ENCODE measurements at places on chromosomes 2 and 18. TPM values are rescaled to one million over a fixed set of nuclear protein-coding genes. Genes with fewer than 3 reads are reported as not detected.

DNA sequence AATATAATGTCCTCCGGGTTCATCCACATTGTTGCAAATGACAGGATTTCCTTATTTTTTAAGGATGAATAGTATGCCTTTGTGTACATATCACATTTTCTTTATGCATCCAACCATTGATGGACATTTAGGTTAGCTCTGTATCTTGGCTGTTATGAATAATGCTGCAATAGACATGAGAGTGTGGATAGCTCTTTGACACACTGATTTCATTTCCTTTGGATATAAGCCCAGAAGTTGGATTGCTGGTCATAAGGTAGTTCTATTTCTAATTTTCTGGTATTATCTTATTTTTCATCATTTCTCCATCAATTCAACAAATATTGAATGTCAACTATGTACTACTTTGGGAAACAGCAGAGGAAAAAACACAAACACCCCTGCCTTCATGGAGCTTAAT is 423.3 kb downstream of the MTX2 start:
- no peak for DNase-seq

DNA sequence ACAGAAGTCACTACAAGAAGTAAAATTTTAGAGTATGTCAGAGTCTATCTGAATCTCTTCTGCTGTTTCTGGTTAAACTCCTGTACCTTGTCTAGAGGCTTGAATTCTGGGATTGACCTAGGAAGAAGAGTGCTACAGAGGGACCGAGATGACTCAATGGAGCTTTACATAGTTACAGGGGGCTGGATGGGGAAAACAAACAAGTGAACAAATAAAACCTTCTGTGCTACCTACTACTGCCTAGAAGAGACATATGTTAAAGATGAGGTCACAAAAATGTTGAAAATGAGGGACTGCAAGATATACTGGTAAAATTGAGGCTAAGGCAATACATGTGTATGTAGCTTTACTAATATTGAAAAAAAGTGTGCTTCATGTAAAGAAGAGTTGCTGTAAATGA is 265.4 kb upstream of the TFPI start:
- DNase-seq: no peak

DNA sequence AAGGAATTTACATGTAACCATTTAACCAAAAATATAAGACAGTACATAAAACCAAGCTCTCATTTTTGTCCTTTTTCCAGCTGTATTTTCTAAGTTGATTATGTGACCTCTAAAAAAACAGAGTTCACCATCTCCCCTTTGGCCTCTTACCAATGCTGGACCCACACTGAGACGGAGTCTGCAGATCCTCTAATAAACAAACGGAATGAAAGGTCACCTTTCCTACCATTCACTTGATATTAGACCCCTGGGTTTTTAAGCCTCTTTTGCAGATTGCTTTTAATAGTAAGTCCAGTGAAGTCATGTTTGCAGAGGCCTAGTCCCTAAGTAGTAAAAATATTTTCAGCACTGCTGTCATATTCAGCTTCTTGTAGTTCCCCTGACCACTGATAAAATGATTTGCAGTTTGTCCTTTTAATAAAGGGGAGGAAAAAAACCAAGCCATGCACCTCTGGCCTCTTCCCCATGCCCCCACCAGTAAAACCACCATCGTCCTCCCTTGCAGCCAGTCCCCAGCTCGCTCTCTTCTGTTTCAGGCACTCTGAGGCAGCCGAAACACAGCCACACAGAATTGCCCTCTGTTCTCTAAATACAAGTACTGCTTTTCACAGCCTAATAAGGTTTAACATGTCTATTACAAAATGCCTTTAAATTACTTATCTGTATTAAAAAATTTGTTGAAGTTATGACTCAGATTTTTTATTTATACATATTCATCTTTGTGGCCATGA is 427.5 kb downstream of the PARD3B start:
- no peak for DNase-seq

DNA sequence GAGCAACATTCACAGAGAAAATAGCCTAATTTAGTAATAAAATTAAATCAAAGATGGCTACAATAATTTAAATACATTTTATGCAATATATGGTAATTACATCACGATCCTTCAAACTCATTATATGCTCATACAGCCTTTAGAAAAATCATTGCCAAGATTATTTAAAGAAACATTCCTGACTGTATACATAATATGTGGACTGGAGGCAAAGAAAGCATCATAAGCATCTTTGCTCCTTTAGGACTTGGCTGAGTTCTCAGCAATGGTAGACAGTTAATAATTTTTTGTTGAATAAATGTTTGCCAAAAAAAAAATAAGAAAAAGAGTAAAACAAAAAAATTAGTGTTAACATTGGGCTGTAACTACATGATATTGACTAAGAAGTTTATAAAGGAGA is 26.9 kb downstream of the NCKAP5 start:
- DNase-seq: no peak

The ERFE gene
- total RNA-seq: 0.51 TPM
